Karpas-422 (cell line): ENCODE measurements at places on chromosomes 12 and 14. TPM values are rescaled to one million over a fixed set of nuclear protein-coding genes. Genes with fewer than 3 reads are reported as not detected.

Gene SERPINA3
- total RNA-seq, result not detected in 2 replicates

Gene PAPLN
- 12.9 and 18.0 TPM in 2 replicates for total RNA-seq

Gene TOMM20L
- total RNA-seq, result 1.8 TPM in 1 of 2 replicates, not detected in the other

Gene DDN
- total RNA-seq, result 9.6 and 20.2 TPM in 2 replicates

DNA sequence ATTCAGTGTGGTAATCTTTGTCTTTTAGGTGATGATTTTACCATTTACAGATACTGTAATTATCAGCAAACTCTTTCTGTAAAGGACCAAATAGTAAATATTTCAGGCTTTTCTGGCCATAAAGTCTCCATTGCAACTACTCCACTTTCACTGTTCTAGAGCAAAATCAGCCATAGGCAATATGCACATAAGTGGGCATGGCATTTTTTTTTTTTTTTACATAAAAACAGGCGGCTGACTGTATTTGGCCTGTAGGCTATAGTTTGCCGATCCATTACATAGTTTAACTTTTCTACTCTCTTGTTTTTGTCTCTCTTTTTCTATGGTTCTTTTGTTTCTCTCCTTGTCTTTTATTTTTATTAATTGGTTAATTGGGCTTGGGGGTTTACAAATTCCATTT lies 39.4 kb downstream of the RPH3A start:
- H3K4me1 ChIP-seq, result peaks cover 9% of the 10 kb centered on the region
- no peaks in the 10 kb centered on the region for H3K27me3 ChIP-seq
- no peaks in the 10 kb centered on the region for H3K36me3 ChIP-seq
- no peak for DNase-seq

DNA sequence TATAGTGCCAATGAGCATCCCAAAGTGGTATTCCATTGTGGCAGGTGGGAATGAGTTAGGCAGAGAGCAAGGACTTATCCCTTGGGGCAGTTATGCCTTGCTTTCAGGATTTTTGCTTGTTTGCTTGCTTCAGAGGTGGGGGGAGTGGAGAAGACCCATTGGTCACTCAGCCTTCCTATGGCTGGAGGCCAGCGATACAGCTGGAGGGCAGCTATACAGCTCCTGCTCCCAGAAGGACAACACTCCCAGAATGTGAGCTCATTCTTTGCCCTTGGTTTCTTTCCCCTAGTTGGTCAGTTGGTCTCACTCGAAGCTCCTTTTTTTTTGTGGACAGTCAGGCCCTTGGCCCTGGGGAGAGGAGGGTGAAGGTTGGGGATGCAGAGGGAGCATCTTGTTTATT lies 14.5 kb downstream of the KRT83 start:
- no peaks in the 10 kb centered on the region for H3K36me3 ChIP-seq
- DNase-seq, result no peak
- no peak overlapping the region for H3K4me3 ChIP-seq
- peaks cover 2% of the 10 kb centered on the region; the same call in 1 of the 2 replicates for H3K27me3 ChIP-seq
- no peak overlapping the region for H3K27ac ChIP-seq
- no peaks in the 10 kb centered on the region for H3K4me1 ChIP-seq

GRCh38 chr12:53287741-53288216 lies 7.6 kb upstream of the PFDN5 start:
- H3K36me3 ChIP-seq, result peaks cover 15% of the 10 kb centered on the region; the same call in 1 of the 2 replicates
- no peaks in the 10 kb centered on the region for H3K4me1 ChIP-seq

- no peak overlapping the region for H3K4me3 ChIP-seq
- no peaks in the 10 kb centered on the region for H3K36me3 ChIP-seq
- H3K4me1 ChIP-seq, result no peaks in the 10 kb centered on the region
- H3K27me3 ChIP-seq, result 0 out of 2 replicates have a peak, but pooled peaks cover 3% of the 10 kb centered on the region
Observed at GRCh38 chr12:79400481-79400880, 290.3 kb downstream of the PAWR start.

- DNase-seq, result no peak
- no peaks in the 10 kb centered on the region for H3K4me1 ChIP-seq
- no peak overlapping the region for H3K27ac ChIP-seq
- H3K27me3 ChIP-seq, result no peaks in the 10 kb centered on the region
- no peak overlapping the region for H3K4me3 ChIP-seq
- H3K36me3 ChIP-seq, result no peaks in the 10 kb centered on the region
Observed at GRCh38 chr14:26286913-26287205, 311.0 kb downstream of the NOVA1 start.

DNA sequence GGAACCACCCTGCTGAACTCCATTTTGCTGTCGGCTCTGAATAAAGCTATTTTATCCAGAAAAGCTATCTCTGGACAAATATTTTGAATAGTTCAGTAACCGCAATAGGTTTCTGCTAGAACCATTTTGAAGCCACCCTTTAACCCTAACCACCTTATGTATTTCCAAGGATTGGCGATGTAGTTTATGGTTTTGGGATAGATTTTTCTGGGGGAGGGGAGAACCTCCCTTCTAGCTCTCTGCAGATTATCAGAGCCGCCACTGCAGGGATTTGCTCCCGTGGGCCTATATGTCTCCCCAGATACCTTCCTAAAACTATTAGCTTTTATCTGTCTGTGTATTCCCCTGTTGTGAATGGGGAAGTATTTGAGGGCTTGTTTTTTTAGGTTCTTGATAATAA lies 1.8 kb upstream of the TUBA1B start:
- no peaks in the 10 kb centered on the region for H3K27me3 ChIP-seq
- peak overlapping the region; percentile 80 for H3K27ac ChIP-seq
- peak overlapping the region; percentile 62 for H3K4me3 ChIP-seq
- peaks cover 24% of the 10 kb centered on the region for H3K36me3 ChIP-seq
- peak; percentile 58 for DNase-seq

DNA sequence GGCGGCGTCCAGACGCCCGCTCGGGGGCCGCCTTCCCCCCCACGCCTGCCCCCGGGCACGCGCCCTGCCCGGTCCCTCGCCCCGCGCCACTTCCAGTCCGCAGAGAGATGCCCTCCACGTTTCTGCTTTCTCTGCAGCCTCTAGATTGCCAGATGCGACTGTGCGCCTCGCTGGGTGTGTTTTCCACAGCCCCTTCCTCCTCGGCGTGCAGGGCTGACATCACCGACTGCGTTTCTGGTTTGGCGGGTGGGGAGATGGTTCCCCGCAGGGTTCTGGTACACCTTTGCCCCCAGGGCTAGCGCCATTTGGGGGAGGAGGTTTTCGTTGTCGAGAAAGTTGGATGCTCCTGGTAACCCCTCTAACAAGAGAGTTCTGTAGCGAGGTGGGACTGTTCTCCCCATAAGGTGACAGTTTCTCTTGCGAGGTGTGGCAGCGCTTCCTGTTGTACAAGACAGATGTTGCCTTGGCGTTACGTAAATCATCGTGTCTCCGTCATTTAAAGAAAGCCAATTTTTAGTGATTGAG lies 1.5 kb downstream of the CALM1 start:
- no peaks in the 10 kb centered on the region for H3K27me3 ChIP-seq
- peak overlapping the region; percentile 78 for H3K4me3 ChIP-seq
- peak; percentile 85 for DNase-seq

DNA sequence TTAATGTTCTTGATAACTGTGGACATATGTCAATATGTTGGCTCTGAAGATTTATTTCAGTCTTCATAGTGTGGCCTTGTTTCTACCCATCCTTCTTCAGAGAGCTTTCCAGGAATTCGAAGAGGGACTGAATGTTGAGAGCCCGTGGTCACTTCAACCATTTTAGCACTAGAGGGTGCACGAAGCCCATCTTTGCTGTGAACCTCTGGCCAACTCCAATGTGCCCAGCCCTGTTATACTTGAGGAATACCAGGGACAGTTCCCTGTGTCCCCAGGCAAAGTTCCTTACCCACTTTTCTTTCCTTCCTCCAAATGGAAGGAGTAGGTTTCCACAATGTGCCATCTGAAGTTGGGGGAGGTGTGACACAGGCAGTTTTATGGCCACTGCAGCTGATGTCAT lies 603.5 kb downstream of the RPL10L start:
- H3K4me3 ChIP-seq, result no peak overlapping the region
- H3K36me3 ChIP-seq, result no peaks in the 10 kb centered on the region
- H3K27me3 ChIP-seq, result no peaks in the 10 kb centered on the region
- H3K4me1 ChIP-seq, result no peaks in the 10 kb centered on the region
- DNase-seq, result peak; percentile 64

GRCh38 chr12:106903241-106903945 lies 52.3 kb upstream of the TMEM263 start:
- peak; percentile 62 for DNase-seq
- H3K4me3 ChIP-seq, result no peak overlapping the region
- H3K4me1 ChIP-seq, result no peaks in the 10 kb centered on the region
- H3K27ac ChIP-seq, result no peak overlapping the region
- no peaks in the 10 kb centered on the region for H3K36me3 ChIP-seq
- H3K27me3 ChIP-seq, result 0 out of 2 replicates have a peak, but pooled peaks cover 2% of the 10 kb centered on the region

GRCh38 chr14:88599326-88599725 lies 36.5 kb downstream of the ZC3H14 start:
- no peak for DNase-seq
- no peak overlapping the region for H3K4me3 ChIP-seq
- no peaks in the 10 kb centered on the region for H3K27me3 ChIP-seq
- peaks cover 68% of the 10 kb centered on the region; the same call in 1 of the 2 replicates for H3K36me3 ChIP-seq
- H3K27ac ChIP-seq, result no peak overlapping the region

DNA sequence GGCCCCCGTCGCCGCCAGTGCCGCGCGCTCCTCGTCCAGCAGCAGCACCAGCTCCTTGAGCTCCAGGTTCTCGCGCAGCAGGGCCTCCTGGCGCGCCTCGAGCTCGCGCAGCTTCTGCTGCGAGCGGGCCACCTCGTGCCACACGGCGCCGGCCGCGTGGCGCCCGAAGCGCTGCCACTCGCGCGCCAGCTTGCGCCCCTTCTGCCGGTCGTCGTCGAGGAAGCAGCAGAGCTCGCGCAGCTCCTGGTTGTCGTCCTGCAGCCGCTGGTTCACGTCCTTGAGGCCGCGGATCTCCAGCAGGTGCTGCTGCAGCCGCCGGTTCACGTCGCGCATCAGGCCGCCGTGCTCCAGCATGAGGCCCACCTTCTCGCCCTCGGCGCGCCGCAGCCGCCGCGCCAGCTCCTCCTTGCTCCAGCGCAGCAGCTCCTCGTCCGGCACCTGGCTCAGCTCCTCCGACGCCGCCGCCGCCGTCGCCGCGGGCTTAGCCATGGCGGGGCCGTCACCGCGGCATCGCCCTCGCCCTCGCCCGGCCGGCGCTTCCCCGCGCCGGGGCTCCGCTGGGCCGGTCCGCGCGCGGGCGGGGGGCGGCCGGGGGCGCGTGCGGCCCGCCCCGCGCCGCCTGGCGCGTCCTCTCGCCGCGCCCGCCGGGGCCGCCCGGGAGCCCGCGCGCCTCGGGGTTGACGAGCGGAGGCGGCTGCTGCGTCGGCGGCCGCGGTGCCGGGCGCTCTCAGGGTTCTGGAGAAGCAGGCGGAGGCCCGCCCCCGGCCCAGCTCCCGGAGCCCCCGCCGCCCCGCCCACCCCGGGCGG lies at the start of gene CCDC85C:
Gene CCDC85C (minus strand): TSS at position 737 of the 807 bp plus-strand sequence. CDS start 248 bp downstream, at position 489.
- DNase-seq, result no peak
- no peaks in the 10 kb centered on the region for H3K27me3 ChIP-seq
- H3K4me1 ChIP-seq, result peaks cover 10% of the 10 kb centered on the region

GRCh38 chr14:21894003-21894897 lies 220.6 kb upstream of the OR4E1 start:
- peak; percentile 76 for DNase-seq
- no peaks in the 10 kb centered on the region for H3K4me1 ChIP-seq
- H3K27me3 ChIP-seq, result no peaks in the 10 kb centered on the region
- H3K27ac ChIP-seq, result no peak overlapping the region
- no peaks in the 10 kb centered on the region for H3K36me3 ChIP-seq

- DNase-seq, result no peak
- H3K27ac ChIP-seq, result no peak overlapping the region
- peaks cover 8% of the 10 kb centered on the region for H3K27me3 ChIP-seq
- no peaks in the 10 kb centered on the region for H3K36me3 ChIP-seq
Observed at GRCh38 chr12:26128168-26128567, 3.3 kb upstream of the BHLHE41 start.

GRCh38 chr14:93788543-93789227 lies 400 bp upstream of the PRIMA1 start:
- no peak overlapping the region for H3K4me3 ChIP-seq
- H3K27ac ChIP-seq, result no peak overlapping the region
- DNase-seq, result no peak
